Esophagus squamous epithelium (tissue), 5 donors: ENCODE measurements at places on chromosomes 12 and 14.

DNA sequence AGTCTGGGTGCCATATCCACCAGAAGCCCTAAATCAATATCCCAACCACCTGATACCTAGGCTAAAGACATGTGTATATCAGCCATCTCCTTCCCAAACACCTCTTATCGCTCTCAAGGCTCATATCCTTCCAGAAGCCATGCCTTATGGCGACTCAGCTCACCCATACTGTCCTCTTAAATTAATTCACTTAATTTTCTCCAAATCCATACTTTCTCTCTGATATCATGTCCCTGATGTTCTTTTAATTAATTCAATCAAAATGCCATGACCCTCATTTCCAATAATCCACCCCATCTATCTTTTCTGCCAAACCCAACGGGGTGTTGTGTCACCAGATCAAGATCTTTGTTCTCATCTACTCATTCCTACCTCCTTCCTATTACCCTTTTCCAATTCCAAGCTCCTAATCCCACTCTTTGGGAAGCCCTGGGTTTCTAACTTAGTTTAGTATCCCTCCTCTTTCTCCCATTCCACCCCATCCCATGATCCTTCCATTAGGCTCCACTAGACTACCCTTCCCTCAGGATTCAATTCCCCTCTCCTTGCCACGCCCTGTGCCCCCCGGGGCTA lies 723 bp downstream of the ATF7 start:
- no peak for DNase-seq

DNA sequence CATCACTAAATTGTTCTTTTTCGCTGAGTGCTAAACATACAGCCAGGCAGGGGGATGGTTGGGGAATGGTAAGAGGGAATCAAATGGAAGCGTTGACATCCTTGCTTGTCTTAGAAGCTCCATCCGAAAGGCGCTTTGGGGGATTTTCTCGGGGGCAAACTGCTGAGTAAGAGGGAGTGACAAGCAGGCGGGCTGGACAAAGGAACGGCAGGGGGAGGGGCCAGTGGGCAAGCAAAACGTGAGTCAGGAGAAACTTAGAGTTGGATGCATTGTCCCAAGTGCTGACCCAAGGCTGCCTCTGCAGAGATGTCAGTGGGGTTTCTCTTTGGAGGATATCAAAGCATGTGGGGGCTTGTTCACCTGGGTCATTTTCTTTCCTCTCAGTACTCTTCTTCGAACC lies 480.5 kb downstream of the VRK1 start:
- no peak for DNase-seq

GRCh38 chr14:86662334-86662733 lies 1132.4 kb downstream of the FLRT2 start:
- DNase-seq, result no peak

GRCh38 chr14:33992274-33993007 lies 41.6 kb upstream of the EGLN3 start:
- no peak for DNase-seq

- no peak for DNase-seq
These were observed 6.8 kb downstream of the PTPN6 start for GRCh38 chr12:6957741-6958608.

DNA sequence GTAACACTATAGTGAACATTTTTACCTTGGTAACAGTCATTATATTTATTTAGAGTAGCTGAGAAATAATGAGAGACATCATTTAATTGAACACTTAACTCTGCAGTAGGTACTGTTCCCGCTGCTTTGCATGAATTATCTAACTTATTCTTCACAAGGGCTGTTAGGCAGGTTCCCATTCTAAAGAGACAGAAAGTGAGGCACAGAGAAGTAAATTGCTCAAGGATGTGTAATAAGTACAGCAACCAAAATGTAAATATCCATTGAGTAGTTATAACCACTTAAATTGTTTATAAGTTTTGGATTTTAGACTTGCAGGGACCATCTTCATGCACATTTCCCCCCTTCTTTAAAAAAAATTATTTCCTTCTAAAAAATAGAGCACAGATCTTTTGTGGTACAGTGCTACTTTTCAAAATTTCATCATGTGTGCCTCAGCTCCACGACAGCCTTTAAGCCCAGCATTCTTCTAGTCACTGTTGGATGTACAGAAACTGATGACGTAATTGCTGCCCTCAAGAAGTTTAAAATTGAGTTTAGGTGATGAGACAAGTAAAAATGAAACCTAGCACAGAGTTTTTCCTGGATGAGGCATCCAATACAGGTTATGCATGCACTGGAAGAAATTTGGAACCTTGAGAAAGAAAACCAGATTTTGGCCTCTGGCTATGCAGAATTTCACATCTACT lies 6.0 kb upstream of the MANSC4 start:
- DNase-seq, result no peak

DNA sequence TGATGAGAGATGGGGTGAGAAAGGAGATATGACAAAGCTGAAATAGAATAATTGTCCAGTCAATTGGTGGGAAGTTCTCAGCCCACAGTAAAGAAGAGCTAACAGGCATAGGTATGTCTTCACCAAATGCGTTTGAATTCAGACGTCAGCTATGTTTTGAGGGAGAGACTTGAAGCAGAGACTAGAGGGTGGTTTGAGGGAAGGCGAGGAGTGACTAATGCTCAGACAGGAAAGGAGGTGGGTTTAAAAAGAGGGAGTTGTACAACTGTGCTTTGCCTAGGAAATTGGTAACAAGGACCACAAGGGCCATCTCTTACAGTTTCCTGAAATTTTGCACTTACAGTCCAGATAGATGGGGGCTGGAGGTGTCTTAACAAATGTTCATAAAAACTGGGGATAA lies 6.4 kb downstream of the JKAMP start:
- DNase-seq, result no peak

DNA sequence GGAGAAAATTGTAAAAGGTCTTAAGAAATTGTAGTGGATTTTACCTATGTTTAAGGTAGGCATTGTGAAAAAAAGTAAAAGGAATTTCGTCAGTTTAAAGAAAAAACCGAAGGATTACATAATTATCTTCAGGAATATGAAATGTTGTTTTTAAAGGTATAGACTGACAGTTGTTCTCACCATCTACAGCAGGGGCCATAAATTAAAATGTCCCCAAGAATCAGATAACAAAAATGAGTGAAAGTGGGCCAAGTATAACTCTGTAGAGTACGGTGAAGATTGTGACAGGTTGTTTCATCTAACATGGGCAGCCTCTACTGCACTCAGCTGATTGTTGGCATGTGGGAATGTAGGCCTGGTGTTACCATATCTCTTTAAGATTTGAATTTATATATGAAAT lies 38.3 kb downstream of the YLPM1 start:
- DNase-seq, result no peak

DNA sequence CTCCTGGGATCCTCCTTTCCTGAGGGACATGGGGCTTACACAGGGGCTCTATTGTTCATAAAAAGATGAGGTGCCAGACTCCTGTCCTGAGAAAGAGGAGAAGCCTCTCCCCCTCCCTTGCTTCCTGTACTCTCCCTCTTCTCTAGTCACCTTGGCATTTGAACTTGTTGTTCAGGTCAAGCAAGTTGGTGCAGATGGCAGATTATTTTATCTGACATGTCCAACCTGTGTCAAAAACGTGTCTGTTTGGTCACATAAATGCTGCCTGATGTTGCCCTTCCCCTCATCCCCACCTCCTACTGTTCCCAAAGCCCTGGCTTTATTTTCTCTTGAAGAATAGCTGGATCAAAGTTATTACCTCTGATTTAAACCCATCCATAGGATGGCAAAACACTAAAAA lies 154.8 kb downstream of the TMX1 start:
- no peak for DNase-seq

DNA sequence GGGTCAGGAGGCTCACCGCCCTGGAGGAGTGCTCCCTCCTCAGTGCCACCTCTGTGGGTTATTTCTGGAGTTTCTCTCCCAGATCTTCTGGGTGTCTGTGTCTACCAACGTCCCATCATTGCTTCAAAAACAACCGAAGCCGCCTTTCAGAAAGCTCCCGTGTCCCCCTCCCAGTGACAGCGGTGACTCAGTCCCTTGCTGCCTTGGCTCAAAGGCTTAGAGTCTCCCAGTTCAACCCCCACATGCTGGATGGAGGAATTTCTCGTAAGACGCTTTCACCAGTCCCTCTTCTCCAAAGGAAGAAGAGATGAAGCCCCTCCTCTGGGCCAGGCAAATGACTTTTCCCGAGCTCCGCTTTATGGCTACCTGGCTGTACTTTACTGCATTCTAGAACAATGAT lies 146.6 kb downstream of the RBM19 start:
- DNase-seq, result no peak

GRCh38 chr12:128662101-128662500 lies 161.7 kb downstream of the SLC15A4 start:
- DNase-seq, result no peak

- no peak for DNase-seq
These were observed 74.2 kb upstream of the KICS2 start for GRCh38 chr12:64296301-64296700.

GRCh38 chr12:90244232-90244631 lies 535.6 kb upstream of the ATP2B1 start:
- no peak for DNase-seq

GRCh38 chr12:6550294-6551062 lies 5.4 kb downstream of the IFFO1 start:
- DNase-seq, result no peak
